T-helper 9 cell (primary cell): ENCODE measurements at places on chromosomes 6 and 20.
A peak's percentile ranks its signal among the peaks of the same experiment; 100 is the strongest.

GRCh38 chr6:133546098-133546497, 304.9 kb downstream of the EYA4 start:
- DNase-seq, result no peak

- peak; percentile 23 for DNase-seq
These were observed 9.6 kb downstream of the IGF2R start for GRCh38 chr6:159978291-159979135.

GRCh38 chr6:152697634-152698033, at the start of gene MYCT1:
MYCT1 (plus strand) TSS chr6:152697897; CDS start chr6:152697903, 6 bp downstream.
- DNase-seq, result no peak

DNA sequence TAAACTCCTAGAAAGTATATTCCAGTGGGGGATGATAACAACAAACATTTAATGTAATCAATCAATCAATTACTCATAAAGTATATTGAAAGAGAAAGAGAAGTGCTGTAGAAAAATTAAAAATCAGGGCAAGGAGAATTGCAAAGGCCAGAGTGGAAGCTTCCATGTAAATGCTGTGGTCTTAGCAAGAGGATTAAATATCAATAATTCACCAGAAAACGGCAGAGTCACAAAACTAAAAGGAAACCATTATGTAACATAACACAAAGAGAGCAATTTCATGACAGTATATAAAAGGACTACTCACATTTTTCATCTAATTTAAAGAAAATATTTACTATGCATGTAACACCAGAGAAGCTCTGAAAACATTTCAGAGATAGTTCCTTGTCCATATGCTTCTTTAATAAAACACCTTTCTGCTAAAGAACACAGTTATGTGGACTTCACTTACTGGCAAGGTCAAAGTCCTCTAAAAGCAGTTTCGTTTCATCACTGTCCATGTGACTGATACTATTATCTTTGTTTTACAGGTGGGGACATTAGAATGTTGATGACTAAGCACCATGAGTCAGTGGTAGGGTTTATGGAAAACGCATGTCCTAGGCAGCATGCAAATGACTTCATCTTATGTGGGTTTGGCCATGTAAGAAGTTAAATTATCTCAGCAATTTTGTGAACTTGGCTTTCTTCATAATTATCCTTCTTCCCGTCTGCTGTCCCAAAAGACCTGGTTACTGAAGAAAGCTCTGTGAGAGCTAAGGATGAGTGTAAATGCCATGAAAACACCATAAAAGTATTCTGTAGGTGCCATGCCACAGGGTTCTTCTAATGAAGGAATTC, 185.8 kb upstream of the TENT5A start:
- DNase-seq, result no peak

- DNase-seq, result no peak
These were observed 37.0 kb upstream of the SAMHD1 start for GRCh38 chr20:36988494-36988966.

GRCh38 chr6:52103623-52104022, 16.2 kb upstream of the PKHD1 start:
- DNase-seq, result no peak

- no peak for DNase-seq
These were observed 519.5 kb downstream of the PREX1 start for GRCh38 chr20:48308232-48308781.

DNA sequence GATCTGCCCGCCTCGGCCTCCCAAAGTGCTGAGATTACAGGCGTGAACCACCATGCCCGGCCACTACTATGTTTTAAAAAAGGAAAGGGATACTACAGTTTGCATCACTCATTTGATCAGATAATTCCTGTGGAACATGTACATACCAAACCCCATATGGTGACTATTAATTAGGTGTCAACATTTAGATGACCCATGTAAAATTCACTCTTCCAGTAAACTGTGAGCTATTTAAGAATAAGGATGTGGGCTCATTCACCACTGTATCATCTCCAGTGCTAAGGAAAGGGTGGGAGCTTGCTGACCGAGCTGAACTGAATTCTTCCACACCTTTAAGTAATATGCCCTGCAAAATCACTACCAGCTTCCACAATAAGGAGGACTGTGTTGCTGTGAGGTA, 127.5 kb downstream of the BTBD9 start:
- DNase-seq, result no peak

DNA sequence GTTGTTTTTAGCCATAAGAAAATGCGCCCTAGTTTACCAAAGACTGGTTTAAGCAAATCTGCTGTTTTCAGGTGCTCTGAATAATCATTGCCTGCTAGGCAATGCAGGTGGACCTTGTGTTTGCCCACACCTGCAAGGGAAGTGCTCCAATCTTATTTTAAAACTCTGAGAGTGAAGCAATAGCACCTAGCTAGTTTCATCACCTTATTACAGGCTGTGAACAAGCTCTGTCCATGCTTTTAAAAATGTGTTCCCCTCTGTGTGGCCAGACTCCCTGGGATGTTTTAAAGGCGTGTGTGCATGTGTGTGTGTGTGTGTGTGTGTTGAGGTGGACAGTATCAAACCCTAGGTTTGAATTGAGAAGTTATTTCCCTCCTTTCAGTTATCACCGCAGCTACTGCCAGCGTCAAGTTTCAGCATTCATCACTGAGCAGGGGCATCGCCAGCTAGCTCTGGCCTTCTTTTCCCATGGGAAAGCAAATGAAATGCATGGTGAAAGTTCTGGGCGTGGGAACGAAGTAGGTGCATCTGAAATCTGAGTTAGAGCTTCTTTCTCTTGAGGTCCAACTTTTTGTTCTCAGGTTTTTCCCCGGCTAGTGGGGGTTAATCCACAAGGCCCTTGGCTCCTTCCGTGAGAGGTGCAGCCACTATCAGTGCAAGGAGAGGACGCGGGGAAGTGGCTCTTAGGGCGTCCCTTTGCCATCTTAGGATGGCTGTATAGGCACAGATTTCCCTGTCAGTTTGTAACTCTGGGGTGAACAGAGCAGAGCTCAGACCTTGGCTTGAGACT, 30.8 kb downstream of the DUSP22 start:
- no peak for DNase-seq

DNA sequence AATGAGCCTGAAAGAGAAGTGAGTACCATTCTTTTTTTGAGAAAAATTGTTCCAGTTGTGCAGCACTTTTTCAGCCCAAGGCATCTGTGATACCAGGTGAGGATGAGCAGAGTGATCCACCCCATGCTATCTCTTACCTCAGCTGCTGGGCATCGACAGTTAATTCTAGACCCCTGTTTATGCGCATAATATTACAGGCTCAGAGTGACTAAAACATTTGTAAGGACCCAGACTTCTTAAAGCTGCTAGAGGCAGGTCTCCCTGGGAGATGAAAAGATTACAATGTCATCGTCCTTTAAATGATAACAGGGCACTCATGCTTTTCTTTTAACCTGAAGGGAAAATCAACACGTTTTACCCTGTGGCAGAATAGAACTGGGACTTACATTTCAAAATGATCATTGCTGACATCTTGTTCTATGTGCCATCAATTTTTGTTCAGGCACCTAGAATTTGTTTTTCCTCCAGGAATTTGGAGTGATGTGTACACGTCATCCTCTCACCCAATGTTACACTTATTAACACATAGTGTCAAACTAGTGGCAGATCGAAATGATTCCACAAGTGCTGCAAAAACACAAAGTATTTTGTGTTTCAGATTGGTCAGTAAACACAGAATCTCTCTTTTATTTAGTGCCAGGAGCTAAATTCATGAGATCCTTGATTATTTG, 684.6 kb downstream of the UTRN start:
- DNase-seq, result no peak

- no peak for DNase-seq
These were observed 177.9 kb downstream of the TFAP2C start for GRCh38 chr20:56806952-56807517.

DNA sequence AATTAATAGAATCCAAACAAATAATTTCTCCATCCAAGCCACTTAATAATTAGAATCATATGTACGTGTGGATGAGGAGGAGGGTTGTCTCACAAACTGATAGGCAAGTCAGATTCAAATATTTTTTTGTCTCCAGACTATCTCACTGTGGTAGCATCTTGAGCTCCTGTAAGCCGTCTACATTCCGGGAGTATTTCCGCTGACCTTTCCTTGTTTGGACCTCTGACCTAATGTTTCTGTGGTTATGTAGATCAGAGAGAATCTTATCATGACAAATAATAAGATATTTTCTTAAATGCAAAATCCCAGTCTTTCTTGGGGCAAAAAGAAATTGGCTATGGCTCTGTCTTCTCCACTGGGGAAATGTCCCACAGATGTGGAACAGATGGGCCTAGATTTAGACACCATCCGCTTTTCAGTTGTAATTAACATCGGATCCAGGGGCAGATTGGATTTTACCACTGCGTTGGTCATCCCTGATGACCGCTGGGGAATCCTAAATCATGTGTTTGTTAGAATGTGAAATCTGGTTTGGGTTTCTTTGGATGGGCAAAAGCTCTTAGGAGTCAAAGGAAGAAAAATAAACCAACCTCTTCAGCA, 197.1 kb upstream of the RIN2 start:
- DNase-seq, result no peak

GRCh38 chr20:36483919-36484808, 57.2 kb upstream of the MYL9 start:
- DNase-seq, result no peak

DNA sequence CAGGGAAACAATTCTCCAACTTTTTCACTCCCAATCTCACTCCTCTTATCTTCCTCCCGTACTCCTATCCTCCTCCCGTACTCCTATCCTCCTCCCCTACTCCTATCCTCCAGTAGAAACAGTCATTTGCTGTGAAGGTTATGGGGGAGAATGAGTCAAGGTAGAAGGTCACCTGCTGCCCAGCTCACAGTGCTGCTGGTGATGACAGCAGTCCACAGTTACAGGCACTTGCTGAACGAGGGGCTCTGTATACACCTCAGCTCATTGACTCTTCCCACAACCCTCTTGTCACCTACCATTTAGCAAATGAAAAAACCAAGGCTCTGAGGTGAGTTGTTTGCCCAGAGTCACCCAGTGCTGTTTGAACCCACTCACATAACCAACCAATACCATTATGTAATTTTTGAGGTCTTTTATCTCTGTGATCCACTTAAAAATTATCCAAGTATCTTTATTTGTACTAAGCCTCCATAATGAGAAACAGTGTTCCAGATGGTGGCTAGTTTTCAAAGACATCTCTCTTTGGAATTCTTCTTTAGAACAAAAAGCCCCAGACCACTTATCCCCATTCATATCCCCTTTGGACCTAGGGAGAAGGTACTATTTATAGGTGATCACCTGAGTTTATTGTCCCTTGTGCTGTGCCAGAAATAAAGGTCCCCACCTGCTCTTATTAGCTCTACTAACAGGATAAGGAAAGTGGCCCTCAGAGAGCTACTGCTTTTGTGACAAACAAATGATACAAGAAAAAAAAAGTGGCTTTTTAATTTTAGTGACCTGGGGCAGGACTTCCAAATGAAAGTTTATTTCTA, 53.2 kb downstream of the PTPN1 start:
- DNase-seq, result no peak

- DNase-seq, result no peak
These were observed 147.5 kb downstream of the MYO6 start for GRCh38 chr6:75896526-75896925.

DNA sequence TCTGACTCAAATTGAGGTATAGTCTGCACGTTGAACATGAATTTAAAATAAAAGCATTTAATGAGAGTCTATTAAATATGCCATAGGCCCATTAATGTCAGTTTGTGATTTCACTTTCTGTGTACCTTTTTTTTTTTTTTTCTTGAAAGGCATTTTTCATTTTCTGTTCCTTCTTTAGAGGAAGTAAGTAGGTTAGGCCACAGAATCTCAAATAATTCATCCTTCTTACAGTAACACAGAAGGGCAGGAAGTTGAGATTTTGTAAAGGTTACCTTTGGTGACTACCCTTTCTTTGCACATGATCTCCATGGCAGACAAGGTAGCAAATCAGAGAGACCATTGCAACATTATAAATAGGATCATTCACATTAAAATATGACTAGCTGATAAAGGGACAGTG, 9.6 kb downstream of the L3MBTL3 start:
- no peak for DNase-seq

DNA sequence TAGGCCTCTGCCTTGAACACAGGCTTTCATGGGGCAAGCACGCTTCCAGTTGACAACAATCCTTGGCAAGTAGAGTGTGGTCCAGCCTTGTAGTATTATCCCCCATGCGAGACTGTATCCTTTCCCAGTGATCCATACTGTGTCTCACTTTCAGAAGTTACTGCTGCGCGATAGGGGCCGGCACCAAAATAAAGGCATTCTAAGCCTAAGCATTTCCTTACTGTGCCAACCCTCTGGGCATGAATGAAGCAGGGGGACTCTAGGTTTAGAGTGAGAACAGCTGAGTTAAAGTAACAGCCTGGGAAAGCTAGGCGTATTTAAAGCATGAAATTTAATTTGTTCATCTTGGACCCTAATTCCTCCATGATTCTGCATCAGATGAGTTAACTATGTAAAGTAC, 39.4 kb downstream of the CD164 start:
- no peak for DNase-seq

DNA sequence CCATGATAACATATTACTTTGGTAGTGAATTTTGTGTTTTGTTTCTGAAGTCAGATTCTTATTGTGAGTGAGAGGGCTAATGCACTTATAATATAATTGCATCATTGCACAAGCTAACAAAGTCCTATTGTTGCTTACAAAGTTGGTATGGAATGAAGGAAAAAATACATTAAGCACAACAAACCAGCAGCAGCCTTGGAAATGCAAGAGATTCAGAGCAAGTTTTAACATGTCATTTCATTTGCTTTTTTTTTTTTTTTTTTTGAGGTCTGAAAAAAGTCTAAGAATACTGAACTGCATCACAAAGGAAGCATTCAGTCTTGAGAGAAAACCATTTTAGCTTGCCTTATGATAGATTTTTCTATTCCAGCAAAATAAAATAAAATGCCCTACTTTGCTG, 57.6 kb downstream of the PLCB4 start:
- DNase-seq, result no peak

DNA sequence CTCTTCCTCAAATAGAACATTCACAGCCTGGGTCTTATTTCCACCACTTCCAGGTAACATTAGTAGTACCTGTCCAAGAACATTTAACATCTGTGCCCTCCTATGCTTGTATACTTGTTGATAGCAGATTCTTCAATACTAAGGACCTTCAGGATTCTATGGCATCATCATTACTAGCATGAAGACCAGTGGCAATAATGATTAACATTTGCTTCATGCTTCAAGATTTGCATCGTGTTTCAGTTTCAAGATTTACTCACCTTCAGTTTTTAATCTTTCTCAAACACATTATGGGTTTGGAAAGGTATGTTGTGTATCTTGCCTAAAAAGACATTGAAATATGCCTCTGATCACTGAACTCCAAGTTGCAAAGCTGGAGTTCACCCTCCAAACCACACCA, 412.8 kb upstream of the NRSN1 start:
- DNase-seq, result no peak

DNA sequence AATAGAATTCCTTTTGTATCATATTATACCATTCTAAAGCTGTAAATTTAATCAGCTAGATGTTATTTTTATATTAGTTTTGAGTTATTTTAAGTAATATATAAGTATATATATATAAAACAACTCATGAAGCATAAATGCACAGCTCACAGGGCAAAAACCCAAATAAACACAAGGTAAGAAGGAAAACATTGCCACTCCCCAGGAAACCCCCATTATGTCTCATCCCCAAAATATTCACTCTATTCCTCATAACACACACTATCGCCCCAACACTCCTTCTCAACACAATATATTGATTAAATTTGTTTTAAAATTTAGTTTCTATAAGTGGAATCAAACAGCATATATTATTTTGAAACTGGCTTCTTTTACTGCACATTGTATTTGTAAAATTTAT, 98.6 kb upstream of the FAM83B start:
- DNase-seq, result no peak
